Natural killer cell (primary cell): ENCODE measurements at places on chromosomes 11 and 22. TPM values are rescaled to one million over a fixed set of nuclear protein-coding genes. Genes with fewer than 3 reads are reported as not detected.

The LARGE1 gene
- 11.6 TPM for total RNA-seq

- H3K36me3 ChIP-seq: no peaks in the 10 kb centered on the region
- no peak for DNase-seq
- peaks cover 3% of the 10 kb centered on the region for H3K27me3 ChIP-seq
- H3K4me3 ChIP-seq: no peak within 1 kb of the TSS
These were observed at the start of gene TTLL8 for GRCh38 chr22:50058061-50058905. Gene TTLL8 (minus strand): TSS chr22:50058298.

DNA sequence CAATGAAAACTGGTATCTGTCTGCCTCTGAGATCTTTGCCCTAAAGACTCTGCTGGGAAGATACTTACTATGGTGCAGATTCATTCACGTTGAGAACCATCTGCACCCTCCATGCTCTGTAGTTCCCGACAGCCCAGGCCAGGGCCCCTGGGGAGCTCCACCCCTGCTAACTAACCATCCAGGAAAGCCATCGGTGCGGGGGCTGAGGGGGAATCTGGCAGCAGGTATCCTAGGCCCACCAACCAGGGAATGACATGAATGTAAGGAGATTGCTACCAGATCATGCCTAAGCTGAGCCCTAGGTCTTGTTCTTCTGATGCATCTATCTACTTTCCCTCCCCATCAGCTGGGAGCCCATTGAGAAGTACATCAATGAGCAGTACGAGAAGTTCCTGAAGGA is 11.3 kb upstream of the WBP2NL start:
- H3K36me3 ChIP-seq: no peaks in the 10 kb centered on the region
- H3K4me3 ChIP-seq: no peak overlapping the region
- H3K27ac ChIP-seq: no peak overlapping the region
- no peaks in the 10 kb centered on the region for H3K27me3 ChIP-seq

DNA sequence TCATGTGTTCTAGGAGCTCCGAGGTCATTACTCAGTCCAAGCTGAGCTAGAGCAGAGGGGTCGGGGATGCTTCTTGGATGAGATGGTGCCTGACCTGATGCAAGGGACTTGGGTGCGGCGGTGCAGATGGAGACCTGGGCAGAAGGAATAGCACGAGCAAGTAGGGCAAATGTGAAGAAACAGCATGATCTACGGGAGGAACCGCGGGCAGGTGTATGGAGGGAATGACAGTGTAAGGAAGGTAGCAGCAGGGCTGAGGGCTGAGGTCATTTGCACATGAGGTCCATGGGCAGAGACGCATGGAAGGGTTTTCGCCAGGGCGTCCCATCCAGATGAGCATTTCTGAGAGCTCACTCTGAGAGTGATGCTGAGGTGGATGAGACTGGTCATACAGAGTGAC is 14.9 kb downstream of the SLC37A2 start:
- no peaks in the 10 kb centered on the region for H3K36me3 ChIP-seq
- no peaks in the 10 kb centered on the region for H3K27me3 ChIP-seq
- H3K4me3 ChIP-seq: no peak overlapping the region
- H3K27ac ChIP-seq: no peak overlapping the region

- no peak overlapping the region for H3K27ac ChIP-seq
- H3K4me1 ChIP-seq: no peaks in the 10 kb centered on the region
- H3K27me3 ChIP-seq: no peaks in the 10 kb centered on the region
- H3K4me3 ChIP-seq: no peak overlapping the region
- H3K36me3 ChIP-seq: no peaks in the 10 kb centered on the region
These were observed 35.2 kb upstream of the CECR2 start for GRCh38 chr22:17334059-17334458.

The EIF3F gene
- total RNA-seq: 247 TPM

- DNase-seq: no peak
- no peak overlapping the region for H3K27ac ChIP-seq
- H3K36me3 ChIP-seq: no peaks in the 10 kb centered on the region
- H3K4me3 ChIP-seq: no peak overlapping the region
These were observed 327.0 kb upstream of the CCDC90B start for GRCh38 chr11:83612891-83613766.

The SCUBE2 gene
- not detected for total RNA-seq

DNA sequence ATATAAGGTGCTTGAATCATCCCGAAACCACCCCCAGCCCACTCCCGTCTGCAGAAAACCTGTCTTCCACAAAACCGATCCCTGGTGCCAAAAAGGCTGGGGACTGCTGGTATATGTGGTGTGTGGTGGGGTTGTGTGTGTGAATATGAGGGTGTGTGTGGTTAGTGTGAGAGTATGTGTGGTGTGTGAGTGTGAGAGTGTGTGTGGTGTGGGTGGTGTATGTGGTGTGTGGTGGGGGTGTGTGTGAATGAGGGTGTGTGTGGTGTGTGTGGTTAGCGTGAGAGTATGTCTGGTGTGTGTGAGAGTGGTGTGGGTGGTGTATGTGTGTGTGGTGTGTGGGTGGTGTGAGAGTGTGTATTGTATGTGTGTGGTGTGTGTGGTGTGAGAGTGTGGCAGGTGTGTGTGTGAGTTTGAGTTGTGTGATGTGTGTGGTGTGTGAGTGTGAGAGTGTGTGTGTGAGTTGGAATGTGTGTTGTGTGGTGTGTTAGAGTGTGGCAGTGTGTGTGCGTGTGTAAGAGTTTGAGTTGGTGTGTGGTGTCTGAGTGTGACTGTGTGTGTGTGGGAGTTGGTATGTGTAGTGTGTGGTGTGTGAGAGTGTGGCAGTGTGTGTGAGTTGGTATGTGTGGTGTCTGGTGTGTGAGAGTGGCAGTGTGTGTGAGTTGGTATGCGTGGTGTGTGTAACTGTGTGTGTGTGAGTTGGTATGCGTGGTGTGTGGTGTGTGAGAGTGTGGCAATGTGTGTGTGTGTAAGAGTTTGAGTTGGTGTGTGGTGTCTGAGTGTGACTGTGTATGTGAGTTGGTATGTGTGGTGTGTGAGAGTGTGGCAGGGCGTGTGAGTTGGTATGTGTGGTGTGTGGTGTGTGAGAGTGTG is 6.5 kb downstream of the UPK3A start:
- peaks cover 4% of the 10 kb centered on the region for H3K27me3 ChIP-seq
- H3K36me3 ChIP-seq: no peaks in the 10 kb centered on the region

DNA sequence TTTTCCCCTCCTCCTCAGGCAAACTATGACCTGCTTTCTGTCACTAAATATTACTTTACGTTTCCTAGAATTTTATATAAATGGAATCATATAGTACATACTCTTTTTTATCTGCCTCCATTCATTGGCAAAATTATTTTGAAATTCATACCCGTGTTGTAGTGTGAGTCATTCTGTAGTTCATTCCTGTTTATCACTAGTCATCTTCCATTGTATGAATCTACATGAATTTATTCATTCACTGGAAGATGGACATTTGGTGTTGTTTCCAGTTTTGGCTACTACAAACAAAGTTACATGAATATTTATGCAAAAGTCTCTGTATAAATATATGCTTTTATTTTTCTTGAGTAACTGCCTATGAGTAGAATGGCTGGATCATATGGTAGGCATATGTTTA is 60.7 kb upstream of the OPCML start:
- no peaks in the 10 kb centered on the region for H3K27me3 ChIP-seq
- H3K36me3 ChIP-seq: no peaks in the 10 kb centered on the region

The ST13 gene
- total RNA-seq: 77.5 TPM

DNA sequence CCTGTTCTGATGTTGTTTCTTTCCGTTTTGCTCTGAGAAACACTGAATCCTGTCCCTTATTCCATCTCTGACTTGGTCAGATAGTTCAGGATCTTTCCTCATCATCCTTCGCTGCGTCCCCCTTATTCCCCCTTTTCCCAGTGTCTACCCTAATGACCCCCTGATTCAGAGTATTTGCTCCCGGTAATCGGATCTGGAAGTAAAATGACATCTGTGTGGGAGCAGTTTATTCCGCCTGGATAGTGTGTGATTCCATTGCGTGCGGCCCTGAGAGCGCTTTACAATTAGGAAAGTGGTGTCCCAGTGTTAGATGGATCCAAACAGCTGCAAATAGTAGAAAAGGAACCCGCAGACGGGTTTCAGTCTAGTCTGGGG is 606 bp downstream of the DRG1 start:
- H3K4me3 ChIP-seq: peak overlapping the region; percentile 78
- no peaks in the 10 kb centered on the region for H3K27me3 ChIP-seq
- H3K36me3 ChIP-seq: peaks cover 16% of the 10 kb centered on the region
- no peak for DNase-seq
- H3K4me1 ChIP-seq: peaks cover 16% of the 10 kb centered on the region

GRCh38 chr11:15412054-15412453 is 297.3 kb downstream of the INSC start:
- DNase-seq: no peak
- no peak overlapping the region for H3K27ac ChIP-seq
- no peaks in the 10 kb centered on the region for H3K4me1 ChIP-seq
- no peaks in the 10 kb centered on the region for H3K27me3 ChIP-seq
- H3K4me3 ChIP-seq: no peak overlapping the region

The SMTNL1 gene
- not detected for total RNA-seq

The CNIH2 gene
- 7.1 TPM for total RNA-seq

The DDX6 gene
- total RNA-seq: 369 TPM

The HDHD5 gene
- total RNA-seq: 16.5 TPM

DNA sequence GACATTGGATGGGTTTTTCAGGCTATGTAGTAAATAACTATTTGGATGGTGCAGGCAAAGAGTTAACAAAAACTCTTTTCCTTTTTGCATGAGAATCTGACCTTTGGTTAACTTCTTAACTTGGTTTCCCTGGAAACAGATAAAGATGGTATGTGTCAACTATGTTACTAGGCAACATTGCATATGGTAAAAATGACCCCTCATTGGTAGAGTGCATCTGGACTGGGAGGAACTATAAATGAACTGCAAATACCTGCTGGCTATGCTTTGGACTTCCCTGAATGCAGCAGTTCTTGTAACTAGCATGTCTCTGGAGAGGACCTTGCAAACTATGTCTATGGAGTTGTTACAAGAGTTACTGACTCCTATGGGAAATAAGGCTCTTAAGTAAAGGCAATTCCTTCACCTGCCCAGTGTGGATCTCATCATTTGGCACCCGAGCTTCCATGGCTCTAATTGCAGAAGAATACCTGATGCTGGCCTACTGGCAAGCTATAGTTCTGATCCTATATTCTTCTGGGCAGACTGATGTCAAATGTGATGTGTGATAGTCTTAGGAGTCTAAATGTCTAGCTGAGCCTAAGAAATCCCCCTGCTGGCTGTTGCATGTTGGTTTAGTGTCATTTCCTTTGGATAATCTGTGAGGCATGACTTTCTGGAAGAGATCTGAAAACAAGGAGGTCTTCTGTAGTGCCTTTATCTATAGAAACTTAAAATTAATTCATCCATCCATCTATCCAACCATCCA is 126.7 kb upstream of the MTMR2 start:
- DNase-seq: no peak
- no peak overlapping the region for H3K4me3 ChIP-seq
- H3K4me1 ChIP-seq: no peaks in the 10 kb centered on the region
- H3K27ac ChIP-seq: no peak overlapping the region
- no peaks in the 10 kb centered on the region for H3K36me3 ChIP-seq
- H3K27me3 ChIP-seq: no peaks in the 10 kb centered on the region
